ENCODE measurements at places on chromosomes 2 and 18.

DNA sequence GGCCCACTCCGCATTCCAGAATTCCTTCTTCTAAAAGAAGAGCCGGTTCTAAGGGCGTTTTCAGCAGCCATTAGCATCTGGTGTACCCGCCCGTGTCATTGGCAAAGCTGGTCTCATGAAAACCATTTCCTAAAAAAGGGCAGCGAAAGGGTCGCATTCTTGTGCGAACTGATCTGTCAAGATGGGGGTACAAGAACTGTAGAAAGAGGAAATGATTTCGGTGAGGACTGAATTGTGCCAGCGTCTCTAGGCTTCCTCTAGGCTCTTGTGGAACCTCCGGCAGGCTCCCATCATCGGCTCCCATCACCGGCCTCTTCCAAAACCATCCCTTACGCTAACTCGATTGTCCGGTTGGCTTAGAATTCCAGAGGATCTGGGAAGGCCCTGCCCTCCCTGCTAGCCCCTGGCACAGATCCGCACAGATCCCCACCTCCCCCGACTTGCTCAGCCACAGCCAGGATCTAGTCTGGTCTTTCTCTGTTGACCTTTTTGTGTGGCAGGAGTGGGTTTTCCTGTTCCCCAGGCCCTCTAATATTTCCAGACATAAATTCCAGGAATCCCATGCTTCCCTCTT, 1.3 kb downstream of the RAB31 start:
- no peak for DNase-seq

- DNase-seq: no peak
These were observed 29.2 kb downstream of the MCFD2 start for GRCh38 chr2:46886268-46887027.

DNA sequence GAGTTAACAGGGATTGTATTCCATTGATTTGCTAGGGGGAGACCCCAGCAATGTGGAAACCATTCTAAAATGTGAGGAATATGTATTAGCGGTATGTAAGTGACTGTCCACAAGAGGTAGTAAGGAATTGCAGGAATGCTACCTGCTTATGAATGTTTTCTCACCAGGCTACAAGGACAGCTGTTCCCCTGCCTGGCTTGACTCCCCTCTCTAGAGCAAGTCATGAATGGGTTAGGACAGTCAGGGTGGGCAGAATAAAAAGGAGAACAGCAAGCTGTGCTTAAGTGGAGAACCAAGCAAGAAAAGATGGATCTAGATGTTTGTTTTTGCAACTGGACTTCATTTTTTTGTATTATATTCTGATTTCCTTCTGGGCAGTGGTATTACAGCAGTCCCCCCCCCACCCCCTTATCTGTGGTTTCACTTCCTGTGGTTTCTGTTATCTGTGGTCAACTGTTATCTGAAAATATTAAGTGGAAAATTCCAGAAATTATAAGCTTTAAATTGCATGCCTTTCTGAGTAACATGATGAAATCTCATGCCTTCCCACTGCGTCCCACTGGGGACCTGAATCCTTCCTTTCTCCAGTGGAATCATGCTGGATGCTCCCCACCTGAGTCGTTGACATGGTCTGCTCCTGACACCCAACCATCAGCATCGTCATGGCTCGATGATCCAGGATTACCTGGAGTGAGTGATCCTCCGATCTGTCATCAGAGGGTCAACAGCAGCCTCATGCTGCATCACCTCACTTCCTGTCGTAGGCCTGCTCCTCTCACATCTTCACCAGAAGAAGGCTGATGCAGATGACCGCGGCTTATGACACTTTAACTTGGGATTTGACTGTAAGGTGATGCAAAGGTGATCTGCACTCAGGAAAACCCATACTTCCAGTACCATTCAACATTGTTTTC, 52.2 kb downstream of the VAPA start:
- DNase-seq: no peak

DNA sequence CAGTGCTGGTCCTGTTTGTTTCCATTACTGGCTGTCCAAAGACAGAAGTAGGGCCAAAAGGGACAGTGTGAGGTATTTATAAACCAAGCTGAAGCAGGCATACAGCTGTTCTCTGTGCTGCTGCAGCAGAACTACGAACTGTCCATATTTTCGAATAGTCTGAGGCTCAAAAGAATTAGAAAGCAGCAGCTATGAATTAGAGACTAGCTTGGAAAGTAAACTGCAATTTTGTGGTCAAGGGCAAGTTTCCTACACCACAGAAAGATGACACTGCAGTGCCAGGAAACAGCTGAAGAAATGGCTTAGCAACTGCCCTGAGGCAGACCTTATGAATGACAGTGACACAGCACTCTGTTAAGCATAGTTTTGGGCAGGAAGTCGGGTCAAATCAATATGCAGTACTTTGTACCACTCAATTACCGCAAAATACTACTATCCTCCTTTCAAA, 125.3 kb downstream of the TMEM131 start:
- DNase-seq: peak; percentile 71

- DNase-seq: no peak
These were observed 256.4 kb downstream of the CDCA7 start for GRCh38 chr2:173611121-173611520.

DNA sequence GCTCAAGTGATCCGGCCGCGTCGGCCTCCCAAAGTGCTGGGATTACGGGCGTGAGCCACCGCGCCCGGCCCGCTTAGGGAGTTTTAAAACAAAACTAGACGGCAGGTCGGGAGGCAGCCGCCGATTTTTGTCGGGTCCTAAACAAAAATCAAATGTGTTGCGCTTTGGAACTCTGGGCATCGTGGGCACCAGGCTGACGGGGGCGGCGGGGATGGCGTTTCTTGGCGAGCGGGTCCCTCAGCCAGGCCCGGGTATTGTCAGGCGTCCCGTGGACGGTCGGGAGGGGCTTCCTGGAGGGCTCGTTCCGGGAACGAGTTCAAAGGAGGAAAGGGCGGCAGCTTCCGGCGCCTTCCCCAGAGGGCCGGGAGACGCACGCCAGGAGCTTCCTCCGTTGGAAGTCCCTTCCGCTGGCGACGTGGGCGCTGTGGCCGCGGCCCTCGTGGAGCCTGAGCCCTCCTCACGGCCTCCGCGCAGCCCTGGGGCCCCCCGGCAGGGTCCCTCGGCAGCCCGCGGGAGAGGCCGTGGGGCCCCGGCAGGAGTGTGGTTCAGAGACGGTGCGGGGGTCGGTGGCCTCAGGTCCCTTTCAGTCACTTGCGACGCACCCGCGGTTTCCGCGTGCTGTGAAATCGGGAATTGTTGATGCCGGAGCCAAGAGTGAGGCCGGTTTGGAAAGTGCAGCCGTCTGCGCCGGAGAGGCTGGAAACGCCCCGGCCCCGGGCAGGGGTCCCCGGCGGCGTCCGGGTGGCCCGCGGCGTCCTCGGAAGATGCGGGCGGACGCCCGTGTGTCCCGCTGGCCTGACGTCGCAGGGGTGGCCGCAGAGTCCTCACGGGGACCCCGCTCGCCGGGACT, 59.3 kb downstream of the EMILIN2 start:
- DNase-seq: no peak

DNA sequence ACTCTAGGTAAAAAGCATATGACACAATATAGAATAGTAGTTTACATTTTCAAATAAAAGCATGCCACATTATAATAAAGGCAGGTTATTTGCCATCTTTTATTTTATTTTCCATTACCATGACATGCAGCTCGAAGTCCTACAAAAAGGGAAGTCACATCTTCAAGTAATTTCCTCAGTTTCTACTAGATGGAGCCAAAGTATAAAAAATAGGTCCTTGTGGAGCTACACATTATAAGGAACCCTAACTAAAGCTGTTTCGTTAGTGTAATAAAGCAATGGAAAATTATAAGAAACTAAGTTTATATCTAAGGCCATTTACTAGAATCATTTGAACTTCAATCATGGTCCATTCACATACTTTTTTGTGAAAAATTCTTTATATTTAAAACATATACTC, 674.5 kb downstream of the KCNJ3 start:
- no peak for DNase-seq

DNA sequence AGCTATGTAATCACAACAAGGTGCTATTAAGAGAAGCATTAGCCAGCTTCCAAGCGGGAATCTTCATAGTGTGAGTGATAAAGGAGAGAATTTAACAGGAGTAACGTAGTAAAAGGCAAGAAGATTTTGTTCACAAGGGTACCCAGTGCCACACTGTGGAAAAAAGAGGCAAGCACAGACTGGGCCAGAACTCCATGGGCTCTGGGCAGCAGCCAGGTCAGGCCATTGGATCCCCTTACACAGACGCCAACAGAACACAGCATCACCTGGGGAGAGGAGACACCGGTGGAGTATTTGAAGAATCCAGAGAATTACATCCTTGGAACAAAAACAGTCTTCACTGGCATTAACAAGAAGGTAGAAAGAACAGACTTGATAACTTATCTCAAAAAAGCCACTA, 21.2 kb downstream of the AMER3 start:
- DNase-seq: no peak

GRCh38 chr2:239953418-239954061, 71.6 kb downstream of the NDUFA10 start:
- no peak for DNase-seq

- no peak for DNase-seq
These were observed 18.4 kb upstream of the CTAGE1 start for GRCh38 chr18:22436136-22436535.

GRCh38 chr18:498931-499775, 1.3 kb downstream of the COLEC12 start:
- no peak for DNase-seq

GRCh38 chr2:38665854-38666555, at the start of gene GALM:
Gene GALM (plus strand): TSS chr2:38666114. CDS start chr2:38666162, 48 bp downstream.
- peak; percentile 61 for DNase-seq

DNA sequence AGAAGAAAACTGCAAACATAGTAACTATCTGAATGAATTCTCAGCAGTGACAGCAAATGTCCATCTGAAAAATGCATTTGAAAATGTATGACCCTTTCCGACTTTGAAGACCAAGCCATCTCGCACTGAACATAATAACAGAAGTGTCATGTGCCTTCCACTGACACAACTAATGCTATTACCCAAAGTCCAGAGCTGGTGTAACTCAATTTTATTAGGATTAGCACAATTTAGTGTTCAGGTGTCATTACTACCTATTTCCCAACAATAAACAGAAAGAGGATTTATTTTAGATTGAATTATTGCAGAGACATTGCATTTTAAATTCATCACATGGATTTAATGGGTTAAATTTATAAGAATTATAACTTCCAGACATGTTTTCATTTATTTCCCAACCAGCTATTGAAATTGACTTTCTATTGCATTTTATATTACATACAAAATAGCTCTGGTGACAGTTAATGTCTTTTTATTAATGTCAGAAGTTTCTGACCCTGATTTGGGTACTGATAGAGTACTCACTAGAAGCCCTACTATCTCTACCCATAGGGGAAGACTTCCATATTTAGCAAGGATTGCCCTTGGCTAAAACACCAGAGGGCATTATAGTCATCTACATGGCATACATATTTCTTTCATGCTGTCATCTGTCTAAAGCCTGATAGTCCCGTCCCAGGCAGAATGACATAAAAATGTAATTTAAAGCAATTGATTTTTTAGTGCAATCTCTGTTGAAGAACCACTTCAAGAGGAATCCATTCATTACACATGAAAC, 7.0 kb upstream of the STK39 start:
- DNase-seq: no peak

- DNase-seq: no peak
These were observed 72.4 kb downstream of the RND3 start for GRCh38 chr2:150415022-150415421.

DNA sequence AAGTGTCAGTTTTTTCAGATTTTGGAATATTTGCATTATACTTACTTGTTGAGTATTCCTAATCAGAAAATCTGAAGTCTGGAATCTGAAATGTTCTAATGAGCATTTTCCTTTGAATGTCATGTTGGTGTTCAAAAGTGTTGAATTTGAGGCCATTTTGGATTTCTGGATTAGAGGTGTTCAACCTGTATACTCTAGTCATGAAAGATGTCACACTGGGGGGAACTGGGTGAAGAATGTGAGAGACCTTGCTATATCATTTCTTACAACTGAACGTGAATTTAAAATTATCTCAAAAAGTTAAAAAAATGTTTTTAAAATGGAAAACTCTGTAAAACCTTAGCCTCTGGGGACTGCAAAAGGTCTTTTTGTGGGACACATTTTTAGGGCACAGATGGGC, 384.5 kb downstream of the NBAS start:
- no peak for DNase-seq

- no peak for DNase-seq
These were observed 224.5 kb downstream of the TTC32 start for GRCh38 chr2:19677215-19677777.

GRCh38 chr18:72799106-72799505, 68.7 kb downstream of the NETO1 start:
- no peak for DNase-seq

DNA sequence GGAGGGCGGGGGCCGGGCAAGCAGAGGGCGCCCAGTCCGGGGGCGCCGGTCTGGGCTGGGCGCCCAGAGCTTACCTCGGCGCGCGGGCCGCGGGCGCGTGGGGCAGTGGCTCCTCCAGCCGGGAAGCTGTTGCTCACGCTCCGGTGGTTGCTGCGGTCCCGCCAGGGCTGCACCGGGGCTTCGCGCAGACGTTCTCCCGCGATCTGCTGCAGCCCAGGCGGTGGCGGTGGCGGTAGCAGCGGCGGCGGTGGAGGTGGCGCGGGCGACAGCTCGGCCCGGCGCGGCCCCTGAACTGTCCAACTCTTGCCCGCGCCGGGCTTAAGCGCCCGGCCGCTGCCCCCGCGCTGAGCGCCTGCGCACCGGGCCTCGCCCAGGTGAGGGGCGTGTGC, 391 bp downstream of the ZNF385B start:
- no peak for DNase-seq

DNA sequence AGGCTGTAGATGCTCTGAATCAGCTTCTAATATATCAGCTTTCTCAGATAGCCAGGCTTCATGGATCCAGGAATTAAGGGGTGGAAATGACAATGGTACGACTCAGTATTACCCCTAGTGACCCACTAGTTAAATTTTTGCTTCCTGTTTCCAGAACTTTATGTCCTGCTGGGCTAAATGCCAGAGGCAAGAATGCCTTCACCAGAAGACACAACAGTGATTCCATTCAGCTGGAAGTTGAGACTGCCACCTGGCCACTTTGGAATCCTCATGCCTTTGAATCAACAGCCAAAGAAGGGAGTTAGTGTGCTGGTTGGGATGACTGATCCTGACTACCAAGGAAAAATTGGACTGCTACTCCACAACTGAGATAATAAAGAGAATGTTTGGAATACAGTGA, 239.1 kb downstream of the ASXL3 start:
- no peak for DNase-seq

DNA sequence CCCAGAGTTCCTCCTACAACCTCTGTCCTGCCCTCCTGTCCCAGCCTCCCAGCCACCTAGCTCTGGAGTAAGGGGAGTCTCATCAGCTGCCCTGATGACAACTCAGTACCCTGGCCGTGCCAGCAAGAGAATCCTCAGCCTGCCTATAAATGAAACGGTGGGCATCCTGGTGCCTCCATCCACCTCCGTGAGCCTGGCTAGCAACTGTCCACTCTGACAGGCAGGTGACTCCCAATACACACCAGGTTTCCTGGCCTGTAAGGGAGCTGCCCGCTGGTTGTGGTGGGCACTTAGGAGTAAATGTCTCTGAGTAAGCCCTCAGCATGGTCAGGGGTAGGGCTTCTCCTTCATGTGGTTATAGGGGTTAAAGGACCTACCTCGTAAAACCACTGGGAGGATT, 81.5 kb downstream of the XDH start:
- no peak for DNase-seq

GRCh38 chr2:73536133-73536840, 105.9 kb downstream of the NAT8 start:
- no peak for DNase-seq
